ENCODE measurements at places on chromosomes 3 and 15.

- H3K36me3 ChIP-seq: no peaks in the 10 kb centered on the region
- no peak overlapping the region for H3K4me3 ChIP-seq
- no peak for DNase-seq
- H3K27ac ChIP-seq: no peak overlapping the region
- H3K4me1 ChIP-seq: peaks cover 17% of the 10 kb centered on the region
These were observed 121.7 kb upstream of the DLG1 start for GRCh38 chr3:197420115-197420514.

- no peaks in the 10 kb centered on the region for H3K27me3 ChIP-seq
- H3K4me1 ChIP-seq: no peaks in the 10 kb centered on the region
- H3K4me3 ChIP-seq: no peak overlapping the region
- H3K36me3 ChIP-seq: peaks cover 41% of the 10 kb centered on the region
- DNase-seq: no peak
- no peak overlapping the region for H3K27ac ChIP-seq
These were observed 33.0 kb downstream of the ARID3B start for GRCh38 chr15:74573987-74574386.

GRCh38 chr15:70327856-70328678 is 230.3 kb upstream of the TLE3 start:
- DNase-seq: no peak
- H3K4me3 ChIP-seq: no peak overlapping the region
- H3K27me3 ChIP-seq: peaks cover 3% of the 10 kb centered on the region
- H3K36me3 ChIP-seq: no peaks in the 10 kb centered on the region
- H3K27ac ChIP-seq: no peak overlapping the region

DNA sequence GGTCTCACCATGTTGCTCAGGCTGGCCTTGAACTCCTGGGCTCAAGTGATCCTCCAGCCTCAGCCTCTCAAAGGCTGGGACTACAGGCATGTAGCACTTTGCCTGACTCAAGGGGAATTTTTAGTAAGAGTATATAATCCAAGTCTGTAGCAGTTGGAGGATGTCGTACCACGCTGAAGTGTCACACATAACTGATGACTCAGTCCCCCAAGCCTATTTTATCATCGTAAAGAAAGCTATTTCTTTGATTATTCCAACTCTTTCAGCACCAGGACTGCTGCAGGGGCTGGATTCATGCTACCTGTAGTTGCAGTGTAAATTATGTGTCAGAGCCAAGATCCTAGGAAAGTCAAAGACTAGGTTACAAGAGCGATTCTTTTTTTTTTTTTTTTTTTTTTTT is 1.4 kb upstream of the PRKCI start:
- H3K4me1 ChIP-seq: peaks cover 9% of the 10 kb centered on the region
- H3K27ac ChIP-seq: no peak overlapping the region
- no peaks in the 10 kb centered on the region for H3K27me3 ChIP-seq

DNA sequence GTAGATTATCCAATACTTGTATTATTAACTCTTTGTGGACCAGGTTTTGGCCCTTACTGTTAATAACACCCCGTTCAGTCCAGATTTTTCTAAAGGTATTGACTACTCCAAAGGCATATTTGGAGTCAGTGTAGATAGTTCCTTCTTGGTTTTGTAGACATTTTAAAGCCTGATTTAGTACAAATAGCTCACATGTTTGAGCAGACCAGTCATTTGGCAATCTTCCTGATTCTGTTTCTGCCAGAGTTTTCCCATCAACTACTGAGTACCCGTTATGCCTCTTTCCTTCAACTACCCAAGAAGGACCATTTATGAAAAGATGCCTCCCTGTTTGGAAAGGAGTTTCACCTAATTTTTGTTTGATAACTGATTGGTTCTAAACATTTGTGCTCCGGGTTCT is 82.0 kb downstream of the CHCHD4 start:
- H3K27ac ChIP-seq: no peak overlapping the region
- H3K4me3 ChIP-seq: no peak overlapping the region
- no peaks in the 10 kb centered on the region for H3K4me1 ChIP-seq
- H3K27me3 ChIP-seq: no peaks in the 10 kb centered on the region

DNA sequence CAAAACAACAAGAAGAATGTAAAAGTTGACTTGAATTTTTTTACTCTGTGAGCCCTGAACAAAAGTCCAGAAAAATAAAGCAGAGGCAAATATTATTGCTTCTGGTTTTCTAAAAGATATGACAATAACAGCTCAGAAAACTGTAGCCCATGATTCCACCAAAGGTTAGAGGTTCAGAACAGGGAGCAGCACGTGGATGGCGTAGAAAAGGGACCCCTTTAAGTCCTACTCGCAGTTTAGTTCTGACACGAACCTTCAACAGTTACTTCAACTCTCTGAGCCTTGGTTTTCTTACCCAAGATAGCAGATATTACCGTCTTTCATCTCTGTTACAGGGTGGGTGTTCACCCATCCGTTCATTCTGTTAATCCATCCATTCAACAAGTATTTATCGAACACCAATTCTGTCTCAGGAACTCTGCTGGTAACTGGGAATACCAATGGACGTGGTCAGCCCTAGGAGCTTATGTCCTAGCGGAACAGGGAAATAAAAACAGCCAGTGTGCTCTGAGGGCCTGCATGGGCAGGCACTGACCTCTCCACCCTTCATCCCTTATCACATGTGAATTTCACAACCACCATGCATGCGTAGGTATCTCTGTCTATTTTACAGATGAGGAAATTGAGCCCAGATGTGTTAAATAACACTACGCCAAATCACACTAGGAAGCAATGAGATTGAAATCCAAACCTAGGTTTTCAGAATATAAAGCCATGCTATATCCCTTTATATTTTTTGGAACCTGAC is 274.2 kb upstream of the ICE2 start:
- no peaks in the 10 kb centered on the region for H3K36me3 ChIP-seq
- DNase-seq: no peak
- no peak overlapping the region for H3K27ac ChIP-seq
- no peaks in the 10 kb centered on the region for H3K27me3 ChIP-seq
- no peak overlapping the region for H3K4me3 ChIP-seq

DNA sequence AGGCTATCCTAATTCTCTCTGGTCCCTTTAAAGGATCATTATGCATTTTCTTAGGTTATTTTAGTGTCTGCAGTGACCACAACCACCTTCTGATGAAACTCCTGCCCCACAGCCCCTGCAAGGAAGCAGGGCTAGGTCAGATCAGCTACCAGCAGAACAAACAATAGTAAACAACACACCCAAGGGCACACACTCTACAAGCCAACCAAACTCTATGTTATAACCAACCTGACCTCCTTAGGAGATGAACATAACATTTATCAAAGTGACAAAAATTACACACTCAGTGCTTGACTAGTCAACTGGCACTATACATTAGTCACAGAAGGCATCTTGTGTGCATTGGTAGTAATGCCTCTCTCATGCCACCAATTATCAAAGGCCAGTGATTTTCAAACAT is 17.3 kb downstream of the DENND6A start:
- H3K4me1 ChIP-seq: no peaks in the 10 kb centered on the region
- H3K36me3 ChIP-seq: peaks cover 33% of the 10 kb centered on the region
- H3K4me3 ChIP-seq: no peak overlapping the region
- no peak overlapping the region for H3K27ac ChIP-seq

- no peaks in the 10 kb centered on the region for H3K27me3 ChIP-seq
- peak; percentile 72 for DNase-seq
- no peaks in the 10 kb centered on the region for H3K36me3 ChIP-seq
- H3K4me1 ChIP-seq: peaks cover 11% of the 10 kb centered on the region
- no peak overlapping the region for H3K27ac ChIP-seq
These were observed 21.5 kb downstream of the SSUH2 start for GRCh38 chr3:8622873-8623691.

GRCh38 chr3:37891227-37891626 is 29.5 kb downstream of the CTDSPL start:
- no peak overlapping the region for H3K27ac ChIP-seq
- H3K27me3 ChIP-seq: no peaks in the 10 kb centered on the region
- no peaks in the 10 kb centered on the region for H3K36me3 ChIP-seq
- H3K4me3 ChIP-seq: no peak overlapping the region

GRCh38 chr15:57495554-57496165 is 96.0 kb upstream of the MYZAP start:
- no peaks in the 10 kb centered on the region for H3K27me3 ChIP-seq
- DNase-seq: no peak
- H3K4me3 ChIP-seq: no peak overlapping the region
- no peak overlapping the region for H3K27ac ChIP-seq
- H3K4me1 ChIP-seq: peaks cover 6% of the 10 kb centered on the region

DNA sequence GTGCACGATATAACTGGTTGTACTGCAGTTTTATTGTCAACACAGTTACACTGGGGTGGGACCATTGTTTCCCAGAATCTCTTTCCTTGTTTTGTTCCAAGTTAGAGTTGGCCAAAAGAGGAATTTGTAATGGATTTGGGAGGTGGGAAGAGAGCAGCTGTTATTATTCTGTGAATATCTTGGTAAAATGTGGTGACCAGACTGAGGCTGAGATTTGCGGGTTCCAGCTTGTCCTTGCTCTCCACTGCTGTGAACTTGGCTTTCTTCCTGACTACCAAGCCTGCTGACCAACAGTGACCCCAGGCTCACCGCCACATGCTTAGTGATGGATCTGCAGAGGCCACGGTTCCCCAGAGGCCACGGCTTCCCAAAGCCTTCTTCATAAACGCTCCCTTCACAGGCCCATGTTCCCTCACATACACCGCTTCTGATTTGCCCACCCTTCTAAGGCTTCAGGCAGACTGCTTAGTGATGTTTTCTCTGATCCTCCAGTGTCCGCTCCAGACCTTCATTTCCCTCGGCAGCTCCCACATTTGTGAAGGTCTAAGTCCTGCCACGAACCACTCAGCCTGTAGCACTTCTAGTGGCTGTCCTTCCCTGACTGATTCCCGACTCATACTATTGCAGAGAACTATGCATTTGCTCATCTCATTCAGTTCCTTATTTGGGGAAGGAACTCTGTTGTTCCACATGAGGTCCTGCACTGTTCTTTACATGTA is 525.5 kb upstream of the RGMA start:
- no peak overlapping the region for H3K27ac ChIP-seq
- DNase-seq: no peak
- peaks cover 3% of the 10 kb centered on the region for H3K4me1 ChIP-seq
- H3K27me3 ChIP-seq: no peaks in the 10 kb centered on the region

DNA sequence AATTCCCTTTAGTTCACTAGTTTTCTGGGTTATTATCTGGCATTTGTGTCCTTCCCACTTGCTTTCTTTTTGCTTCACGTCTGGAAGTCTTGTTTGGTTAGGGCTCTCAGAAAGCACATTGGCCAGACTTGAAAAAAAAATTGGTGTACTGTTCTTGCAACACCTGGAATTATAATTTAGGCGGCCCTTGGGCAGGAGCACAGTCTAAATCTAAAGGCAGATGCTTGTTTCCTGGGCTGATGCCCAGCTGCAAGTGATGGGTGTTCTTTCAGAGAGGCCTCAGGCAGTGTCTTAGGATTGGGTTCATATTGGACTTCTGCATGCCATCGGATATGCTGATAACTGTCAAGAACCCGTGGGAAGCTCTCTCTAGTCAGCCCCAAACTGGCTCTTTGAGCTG is 521.5 kb downstream of the PDCD6IP start:
- H3K27me3 ChIP-seq: no peaks in the 10 kb centered on the region
- no peaks in the 10 kb centered on the region for H3K36me3 ChIP-seq
- DNase-seq: no peak
- H3K27ac ChIP-seq: no peak overlapping the region
- H3K4me1 ChIP-seq: no peaks in the 10 kb centered on the region

DNA sequence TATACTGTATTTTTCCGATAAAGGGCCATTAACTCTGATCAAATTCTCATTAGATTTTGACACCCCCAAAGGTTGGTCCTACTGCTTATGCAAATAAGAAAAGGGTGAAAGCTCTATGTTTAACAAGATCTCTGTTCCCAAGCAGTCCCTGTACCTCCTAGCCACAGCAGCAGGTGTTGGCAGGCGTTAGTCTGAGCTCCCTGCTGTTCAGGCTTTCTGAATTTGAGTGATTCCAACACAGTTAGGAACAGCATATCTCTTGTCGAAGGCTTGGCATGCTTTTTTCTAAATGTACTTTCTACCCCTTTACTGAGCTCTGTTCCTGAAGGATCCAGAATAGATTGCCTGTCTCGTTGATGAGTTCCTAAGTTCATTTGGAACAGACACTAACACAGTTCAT is 42.3 kb downstream of the MITF start:
- H3K27ac ChIP-seq: no peak overlapping the region
- H3K4me3 ChIP-seq: no peak overlapping the region
- no peaks in the 10 kb centered on the region for H3K36me3 ChIP-seq
- H3K27me3 ChIP-seq: no peaks in the 10 kb centered on the region

GRCh38 chr3:37899711-37900306 is 38.1 kb downstream of the CTDSPL start:
- no peaks in the 10 kb centered on the region for H3K36me3 ChIP-seq
- no peak overlapping the region for H3K4me3 ChIP-seq
- peaks cover 14% of the 10 kb centered on the region for H3K4me1 ChIP-seq
- no peak overlapping the region for H3K27ac ChIP-seq
- peaks cover 13% of the 10 kb centered on the region for H3K27me3 ChIP-seq
- no peak for DNase-seq

DNA sequence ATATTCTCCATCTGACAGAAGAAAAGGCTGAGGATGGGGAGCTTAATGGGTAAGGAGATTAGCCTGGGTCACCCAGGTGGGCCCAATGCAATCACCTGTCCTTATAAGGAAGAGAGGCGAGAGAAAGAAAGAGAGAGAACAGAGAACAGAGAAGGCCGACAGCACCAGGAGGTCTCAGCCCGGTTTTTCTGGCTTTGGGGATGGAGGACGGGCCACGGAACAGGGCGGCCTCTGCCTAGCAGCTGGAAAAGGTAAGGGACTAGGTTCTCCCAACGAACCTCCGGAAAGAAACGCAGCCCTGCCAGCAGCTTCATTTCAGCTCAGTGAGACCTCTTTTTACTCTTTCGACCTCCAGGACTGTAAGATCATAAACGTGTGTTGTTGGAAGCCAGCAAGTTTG is 196.0 kb upstream of the LYSMD4 start:
- no peak for DNase-seq
- H3K27me3 ChIP-seq: peaks cover 20% of the 10 kb centered on the region
- no peak overlapping the region for H3K27ac ChIP-seq

DNA sequence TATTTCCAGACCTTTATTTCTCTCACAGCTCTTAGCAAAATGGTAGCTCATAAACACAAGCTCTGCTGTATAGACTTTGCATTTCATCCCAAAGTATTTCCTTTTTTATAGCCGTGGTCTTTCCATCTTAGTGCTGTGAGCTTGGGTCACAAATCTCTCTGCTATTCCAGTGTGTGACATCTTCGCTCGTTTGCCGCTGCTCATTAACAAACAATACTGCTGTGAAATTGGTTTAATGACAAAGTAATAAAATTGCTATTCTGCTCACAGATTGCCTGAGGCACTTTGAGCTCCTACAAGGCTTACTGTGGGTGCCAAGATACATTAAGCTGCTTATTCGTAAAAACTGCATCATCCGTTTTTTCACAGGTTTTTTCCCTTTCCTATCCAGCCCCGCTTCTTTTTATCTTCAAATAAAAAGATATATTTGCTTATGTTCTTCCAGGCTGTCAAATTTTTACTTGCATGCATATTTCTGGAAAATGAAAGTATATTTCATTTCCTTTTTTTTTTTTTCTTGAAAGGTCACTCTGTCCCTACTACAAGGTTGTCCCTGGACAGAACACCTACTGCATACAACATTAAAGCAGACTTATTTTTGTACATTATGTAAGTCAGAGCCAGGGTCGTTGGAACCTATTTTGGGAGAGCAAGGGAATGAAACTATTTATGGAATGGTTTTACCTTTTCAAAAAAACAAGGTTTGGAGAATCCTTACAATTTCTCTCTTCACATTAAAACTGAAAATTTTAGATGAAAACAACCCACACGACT is 174.5 kb downstream of the MEIS2 start:
- H3K27ac ChIP-seq: no peak overlapping the region
- no peaks in the 10 kb centered on the region for H3K27me3 ChIP-seq
- no peaks in the 10 kb centered on the region for H3K36me3 ChIP-seq
- no peak overlapping the region for H3K4me3 ChIP-seq

Data from neuronal stem cell (in vitro differentiated cells).